ENCODE measurements at places on chromosomes 3 and 15.
A peak's percentile ranks its signal among the peaks of the same experiment; 100 is the strongest.

GRCh38 chr3:72938471-72939265, 50.8 kb downstream of the GXYLT2 start:
- peak; percentile 55 for DNase-seq

DNA sequence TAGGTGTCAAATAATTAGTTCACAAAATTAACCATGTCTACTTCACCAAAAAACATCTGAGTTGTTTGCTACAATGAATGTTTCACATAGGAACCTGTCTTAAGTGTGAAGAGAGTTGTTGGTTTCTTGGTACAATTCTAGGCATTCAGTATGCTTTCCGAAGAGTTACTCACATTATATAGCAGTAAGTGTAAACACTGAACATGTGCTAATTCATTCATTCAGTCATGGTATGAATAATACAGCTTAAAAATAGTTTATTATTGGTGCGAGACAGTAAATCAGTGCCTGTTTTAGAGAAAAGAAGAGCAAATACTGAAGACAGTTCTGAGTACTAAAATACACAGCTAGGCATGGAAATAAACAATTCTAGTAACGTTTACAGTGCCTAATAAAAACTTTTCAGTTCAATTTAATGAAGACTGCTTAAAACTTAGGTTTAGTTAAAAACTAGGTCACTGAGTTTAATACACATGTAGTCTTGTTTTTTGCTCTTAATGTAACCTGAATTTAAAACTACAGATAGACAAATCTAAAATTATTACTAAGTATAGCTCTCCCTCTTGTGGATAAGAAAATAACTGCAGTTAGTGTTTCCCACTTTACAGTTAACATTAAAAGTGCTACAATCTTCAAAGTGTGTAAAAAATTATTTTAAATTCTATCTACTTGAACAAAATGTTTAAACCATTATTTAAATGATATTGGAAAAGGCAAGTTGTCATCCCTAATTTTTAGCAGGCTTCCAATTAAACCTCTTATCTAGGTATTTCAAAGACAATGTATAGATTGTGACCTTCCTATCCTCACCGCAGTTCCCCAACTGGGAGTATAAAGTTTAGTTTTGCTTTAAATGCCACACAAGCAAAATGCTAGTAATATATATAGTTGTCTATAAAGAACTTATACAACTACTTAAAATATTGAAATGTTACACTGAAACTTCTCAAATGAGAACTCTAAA, 20.1 kb upstream of the ZCWPW2 start:
- peak; percentile 39 for DNase-seq

DNA sequence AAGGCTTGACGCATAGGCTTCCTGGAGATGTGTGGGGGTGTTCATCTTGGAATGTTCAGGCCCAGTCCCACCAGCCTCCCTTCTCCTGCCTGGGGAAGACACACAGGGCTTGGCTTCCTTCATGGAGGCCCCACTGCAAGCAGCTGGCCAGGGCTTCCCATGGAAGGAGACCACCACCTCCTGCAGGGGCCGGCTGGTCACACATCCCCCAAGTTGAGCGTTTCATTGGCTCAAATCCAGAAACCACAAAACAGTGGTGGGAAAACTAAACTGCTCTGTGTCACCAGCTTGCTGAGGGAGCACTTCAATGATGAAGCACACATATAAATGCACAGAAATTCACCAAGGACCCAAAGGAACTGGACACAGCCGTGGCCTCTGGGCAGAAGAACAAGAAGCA, 8.3 kb downstream of the IQSEC1 start:
- DNase-seq, result no peak

- DNase-seq, result no peak
These were observed 20.0 kb downstream of the GRIP2 start for GRCh38 chr3:14520149-14520548.

- DNase-seq, result no peak
These were observed 27.6 kb downstream of the ZNF589 start for GRCh38 chr3:48268381-48268935.

GRCh38 chr15:73284090-73284716, 84.6 kb downstream of the HCN4 start:
- DNase-seq, result peak; percentile 7

- DNase-seq, result no peak
These were observed 967 bp upstream of the BNC1 start for GRCh38 chr15:83285284-83285978.

DNA sequence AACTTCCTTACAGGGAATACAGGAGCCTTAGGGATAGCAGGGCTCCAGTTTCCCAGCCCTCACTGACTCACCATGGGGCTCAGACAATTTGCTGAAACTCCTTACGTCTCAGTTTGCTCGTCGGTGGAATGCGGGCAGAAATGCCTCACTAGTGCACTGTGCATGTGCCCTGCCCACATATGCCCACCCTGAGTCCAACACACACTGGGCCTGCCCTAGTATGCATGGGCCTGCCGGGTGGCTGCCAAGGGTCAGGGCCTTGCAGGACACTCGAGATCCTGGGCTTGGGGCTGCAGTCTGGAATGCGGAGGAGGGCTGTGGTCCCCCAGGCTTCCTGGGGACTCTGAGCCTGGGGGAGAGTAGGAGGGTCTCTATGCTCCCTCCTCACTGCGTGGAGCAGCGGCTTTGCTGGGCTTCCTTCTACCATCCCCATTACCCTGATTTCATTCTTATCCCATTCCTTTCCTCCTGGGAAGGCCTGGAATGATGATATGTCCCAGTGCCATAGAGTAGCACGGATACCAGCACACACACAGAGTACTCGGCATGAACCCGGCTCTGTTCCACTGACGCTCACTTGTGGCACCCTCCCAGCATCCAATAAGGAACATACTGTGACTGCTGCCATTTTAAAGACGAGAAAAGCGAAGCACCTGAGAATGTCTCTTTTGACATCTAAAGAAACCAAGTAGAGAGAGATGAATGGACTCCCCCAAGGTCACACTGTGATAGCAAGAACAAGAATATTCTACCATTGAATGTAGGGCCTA, 124.2 kb downstream of the ASB7 start:
- DNase-seq, result no peak

GRCh38 chr3:21888656-21889055, 137.6 kb upstream of the ZNF385D start:
- no peak for DNase-seq

DNA sequence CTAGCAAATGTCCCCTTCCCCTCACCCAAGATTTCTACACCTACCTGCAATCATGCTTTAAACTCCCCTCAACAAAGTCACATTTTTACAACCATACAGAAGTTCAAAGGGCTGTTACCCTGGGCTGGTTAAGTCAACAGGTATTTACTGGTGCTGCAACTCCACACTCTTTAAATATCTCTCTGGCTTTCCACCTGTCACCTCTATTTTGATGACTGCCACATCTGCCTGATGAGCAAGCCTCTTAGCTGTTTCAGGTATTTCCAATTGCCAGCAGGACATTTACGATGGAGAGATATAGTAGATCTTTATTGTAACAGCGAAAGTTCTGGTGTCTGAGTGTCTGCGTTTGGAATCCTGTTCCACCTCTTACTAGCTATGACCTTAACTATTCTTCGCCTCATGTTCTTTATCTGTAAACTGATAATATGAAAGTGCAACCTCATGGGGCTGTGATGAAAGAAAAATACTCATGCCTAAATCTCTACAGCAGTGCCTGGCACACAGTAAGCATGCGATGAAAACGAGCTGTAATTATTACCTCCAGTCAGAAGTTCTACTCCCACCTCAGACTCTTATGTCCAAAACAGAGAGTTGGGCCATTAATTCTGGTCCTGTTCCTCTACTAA, 44.2 kb upstream of the TPM1 start:
- DNase-seq, result no peak

GRCh38 chr15:95795386-95795785, 535.1 kb upstream of the NR2F2 start:
- no peak for DNase-seq

DNA sequence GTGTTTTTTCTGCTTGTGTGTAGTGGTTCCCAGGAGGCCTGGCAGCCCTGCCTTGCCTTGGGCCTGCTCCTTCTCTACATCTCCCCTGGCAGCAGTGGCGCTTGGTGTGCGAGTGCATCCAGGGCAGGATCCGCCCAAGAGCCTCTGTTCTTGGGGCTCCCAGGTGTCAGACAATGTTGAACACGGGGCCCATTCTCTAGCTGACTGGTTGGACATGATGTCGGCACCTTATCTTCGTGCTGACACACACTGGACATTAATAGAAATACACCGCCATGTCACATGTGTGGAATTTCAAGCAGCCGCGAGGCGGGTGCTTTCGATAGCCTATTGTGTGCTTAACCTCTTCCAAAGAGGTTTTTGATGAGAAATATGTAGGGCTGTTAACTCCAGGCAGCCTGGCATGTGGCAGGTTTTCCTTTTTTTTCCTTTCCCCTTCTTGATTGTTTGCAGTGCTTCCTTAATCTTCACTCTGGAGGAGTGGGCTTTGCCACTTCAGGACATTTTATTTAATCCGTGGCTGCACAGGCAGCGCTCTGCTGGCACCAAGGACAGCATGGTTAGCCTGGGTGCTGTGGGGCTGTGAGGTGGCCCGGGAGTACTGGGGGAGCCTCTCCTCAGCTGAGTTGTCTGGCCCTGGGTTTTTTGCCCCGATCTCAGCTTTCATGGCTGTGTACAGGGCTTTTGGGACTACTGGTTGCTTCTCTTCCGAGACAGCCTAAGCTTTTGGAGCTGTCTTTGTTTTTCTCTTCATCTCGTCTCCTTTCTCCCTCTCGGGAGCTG, 42.5 kb downstream of the CHCHD6 start:
- no peak for DNase-seq

DNA sequence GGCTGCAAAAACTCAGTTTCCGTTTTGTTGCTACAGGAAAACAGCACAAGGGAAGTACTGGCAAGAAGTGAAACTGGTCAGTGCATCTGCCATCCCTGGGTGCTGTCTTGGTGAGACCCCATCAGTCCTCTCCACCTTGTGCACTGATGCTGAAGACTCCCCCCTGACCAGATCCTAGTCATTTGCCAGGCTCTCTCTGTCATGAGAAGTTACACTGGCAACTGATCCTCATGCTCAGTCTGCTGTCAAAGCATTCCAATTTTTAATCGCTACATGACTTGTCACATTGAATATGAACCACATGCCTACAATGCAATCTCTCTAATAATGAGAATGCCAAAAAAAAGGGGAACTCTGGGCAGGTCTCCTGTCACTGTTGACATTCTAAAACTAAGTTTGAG, 296.5 kb downstream of the ZIC1 start:
- no peak for DNase-seq
